NCI-H510A treated with DMSO at 0.1 percent for 48 hours (cell line): ENCODE measurements at places on chromosomes 12 and 14.

GRCh38 chr14:94381149-94382030 lies 7.0 kb downstream of the SERPINA1 start:
- DNase-seq: no peak

GRCh38 chr14:92400579-92401444 lies 77.8 kb downstream of the SLC24A4 start:
- no peak for DNase-seq

DNA sequence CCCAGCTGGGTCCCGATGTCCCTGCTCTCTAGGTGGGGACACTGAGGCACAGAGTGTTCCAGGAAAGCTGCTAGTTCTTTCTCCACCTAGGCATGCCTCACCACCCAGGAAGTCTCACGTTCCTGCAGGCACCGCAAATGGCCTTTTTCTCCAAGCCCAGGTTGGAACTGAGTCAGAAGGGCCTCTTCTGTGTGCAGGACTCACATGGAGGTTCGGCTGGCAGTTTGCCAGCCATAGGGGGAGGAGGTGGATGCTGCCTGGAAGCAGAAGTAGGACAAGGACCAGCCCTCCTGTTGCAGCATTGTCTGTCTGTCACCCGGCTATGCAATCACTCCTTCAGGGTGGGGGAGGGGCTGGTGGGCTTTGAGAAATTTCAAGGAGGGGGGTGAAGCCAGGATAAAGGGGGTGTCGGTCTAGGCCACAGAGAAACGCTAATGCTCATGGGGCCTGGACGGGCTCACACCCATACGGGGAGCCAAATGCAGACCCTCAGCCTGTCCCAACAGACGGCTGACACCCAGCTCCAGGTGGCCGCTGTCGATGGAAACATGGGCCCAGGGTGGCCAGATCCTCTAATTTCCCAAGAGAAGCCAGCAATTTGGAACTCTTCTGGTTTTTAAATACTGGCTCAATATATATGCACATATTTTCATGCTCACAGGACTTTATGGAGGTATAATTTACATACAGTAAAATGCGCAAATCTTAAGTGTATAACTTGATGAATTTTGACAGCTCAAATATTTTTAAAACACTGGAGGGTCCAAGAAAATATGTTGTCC lies 120.5 kb downstream of the PHETA1 start:
- DNase-seq: no peak

DNA sequence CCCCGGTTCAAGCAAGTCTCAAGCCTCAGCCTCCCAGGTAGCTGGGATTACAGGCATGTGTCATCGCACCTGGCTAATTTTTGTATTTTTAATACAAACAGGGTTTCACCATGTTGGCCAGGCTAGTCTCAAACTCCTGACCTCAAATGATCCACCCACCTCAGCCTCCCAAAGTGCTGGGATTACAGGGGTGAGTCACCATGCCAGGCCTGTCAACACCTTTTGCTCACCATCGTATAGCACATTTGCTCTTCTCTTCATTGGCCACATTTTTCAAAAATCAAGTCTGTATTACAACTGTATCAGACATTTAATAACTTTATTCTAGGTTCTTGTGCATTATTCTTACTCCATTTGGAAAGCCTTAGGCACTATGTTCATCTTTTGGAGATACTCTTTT lies 50.3 kb downstream of the BCAT1 start:
- DNase-seq: no peak

DNA sequence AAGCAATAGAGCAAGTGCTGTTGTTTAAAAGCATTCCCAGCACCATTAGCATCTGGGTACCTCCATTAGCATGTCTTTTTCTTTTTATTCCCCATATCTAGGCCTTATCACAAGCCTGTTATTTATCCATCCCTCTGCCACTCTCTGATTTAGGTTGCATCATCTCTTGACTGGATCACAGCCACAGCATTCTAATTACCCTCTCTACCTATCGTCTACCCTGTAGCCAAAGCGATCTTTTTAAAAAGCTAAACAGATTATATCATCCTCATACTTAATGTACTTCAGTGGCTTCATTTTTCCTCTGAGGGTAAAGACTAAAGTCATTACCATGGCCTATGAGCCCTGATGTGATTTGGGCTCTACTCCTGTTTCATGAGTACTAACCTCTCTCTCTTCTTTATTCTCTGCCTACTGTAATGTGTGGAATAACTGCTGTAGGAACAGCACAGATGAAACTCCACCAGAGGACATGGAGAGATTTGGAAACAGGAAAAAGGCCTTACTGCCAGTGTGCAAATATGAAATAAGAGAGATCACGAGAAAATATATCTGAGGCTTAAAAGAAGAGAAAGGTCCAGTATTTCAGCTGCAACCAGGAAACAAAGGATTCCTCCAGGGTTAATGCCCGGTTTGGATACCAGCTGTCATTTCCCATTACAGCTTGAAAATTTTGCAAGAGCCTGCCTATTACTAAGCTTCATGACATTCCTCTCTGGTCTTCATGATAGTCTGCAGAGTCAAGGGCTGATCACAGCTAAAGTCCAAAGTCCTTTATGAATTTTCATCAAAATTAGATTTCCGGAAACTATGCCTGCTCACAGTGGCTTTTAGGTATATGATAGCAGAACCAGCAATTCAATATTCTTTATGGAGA lies 422.5 kb upstream of the PDE3A start:
- DNase-seq: peak; percentile 31

DNA sequence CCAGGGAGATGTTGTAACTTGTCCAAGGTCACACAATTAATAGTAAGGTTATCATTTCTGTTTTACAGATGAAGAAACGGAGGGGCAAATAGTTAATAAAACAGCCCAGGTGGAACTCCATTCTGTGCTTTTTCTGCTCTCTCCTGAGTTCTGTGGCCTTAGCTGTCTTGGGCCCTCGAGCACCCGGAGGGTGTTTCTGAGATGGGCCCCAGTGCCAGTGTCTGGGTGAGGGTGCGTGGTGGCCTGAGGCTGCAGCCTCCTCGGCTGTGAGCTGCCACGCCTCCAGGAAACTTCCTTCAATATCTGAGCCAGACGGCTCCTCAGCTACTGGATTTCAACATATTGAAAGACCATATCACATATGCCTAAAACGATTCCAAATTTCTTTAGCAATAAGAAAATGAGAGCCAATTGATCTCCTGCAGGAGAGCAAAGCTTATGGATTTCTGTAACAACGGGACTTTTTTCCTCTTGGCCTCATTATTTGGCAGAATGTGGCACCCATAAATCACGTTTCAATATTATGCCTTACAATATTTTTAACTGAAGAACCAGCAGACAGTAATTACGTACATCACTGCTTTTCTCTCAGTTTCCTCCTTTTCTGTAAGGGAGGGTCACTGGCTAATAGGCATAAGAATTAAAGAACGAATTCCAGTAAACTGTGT lies 74.8 kb upstream of the DICER1 start:
- DNase-seq: no peak

- DNase-seq: no peak
Observed at GRCh38 chr14:32307881-32308582, 21.1 kb upstream of the AKAP6 start.

DNA sequence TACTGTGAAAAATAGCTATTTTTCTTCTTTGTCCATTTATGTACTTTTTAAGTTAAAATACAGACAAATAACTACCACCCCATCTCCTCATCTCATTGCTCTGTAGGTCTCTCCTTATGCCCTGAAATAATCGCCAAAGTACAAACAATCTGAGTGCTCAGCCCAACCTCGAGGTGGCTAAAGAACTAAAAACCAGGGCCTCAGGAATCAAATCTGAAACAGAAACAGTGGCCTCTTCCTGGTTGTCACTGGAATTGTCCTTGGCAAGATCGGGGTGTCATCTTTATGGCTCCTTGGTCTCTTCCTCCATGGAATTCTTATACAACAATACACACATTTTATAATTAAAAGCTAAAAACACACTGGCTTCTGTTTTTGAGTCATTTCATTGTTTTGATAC lies 182.4 kb downstream of the ASCL1 start:
- no peak for DNase-seq

DNA sequence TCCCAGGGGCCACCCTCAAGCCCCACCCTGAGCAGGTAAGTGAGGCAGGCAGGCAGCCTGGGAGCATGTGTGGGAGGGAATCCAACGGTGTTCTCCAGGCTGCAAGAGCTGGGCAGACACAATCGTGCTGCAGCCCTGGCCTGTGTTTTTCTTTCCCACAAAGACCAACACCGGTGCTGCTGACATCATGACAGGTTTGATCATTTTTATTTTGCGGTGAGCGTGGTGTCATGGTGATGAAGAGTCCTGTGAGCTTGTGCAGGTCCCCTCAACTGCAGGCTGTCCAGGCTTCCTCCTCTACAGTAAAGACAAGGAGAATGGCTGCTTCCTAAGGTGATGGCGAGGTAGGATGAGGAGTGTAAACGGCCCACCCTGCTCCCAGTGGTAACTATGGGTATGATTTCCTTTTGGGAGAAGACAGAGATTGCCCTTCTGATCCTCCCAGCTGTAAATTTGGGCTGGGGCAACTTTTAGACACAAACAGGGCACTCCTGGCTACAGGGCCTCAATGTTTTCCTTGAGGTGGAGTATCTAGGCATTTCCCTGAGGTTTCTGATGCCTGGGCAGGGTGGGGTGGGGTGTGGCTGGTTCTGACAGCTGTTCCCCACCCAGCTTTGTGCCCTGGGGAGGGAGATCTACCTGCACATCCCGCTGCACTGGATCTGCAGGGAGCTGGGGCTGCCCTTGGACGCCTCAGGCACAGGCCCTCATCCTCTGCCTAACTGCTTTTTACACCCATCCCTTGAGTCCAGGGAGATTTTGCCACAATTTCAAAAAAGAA lies 109.1 kb downstream of the VCPKMT start:
- DNase-seq: no peak

- DNase-seq: no peak
Observed at GRCh38 chr14:105247715-105248367, 492 bp upstream of the BTBD6 start.

DNA sequence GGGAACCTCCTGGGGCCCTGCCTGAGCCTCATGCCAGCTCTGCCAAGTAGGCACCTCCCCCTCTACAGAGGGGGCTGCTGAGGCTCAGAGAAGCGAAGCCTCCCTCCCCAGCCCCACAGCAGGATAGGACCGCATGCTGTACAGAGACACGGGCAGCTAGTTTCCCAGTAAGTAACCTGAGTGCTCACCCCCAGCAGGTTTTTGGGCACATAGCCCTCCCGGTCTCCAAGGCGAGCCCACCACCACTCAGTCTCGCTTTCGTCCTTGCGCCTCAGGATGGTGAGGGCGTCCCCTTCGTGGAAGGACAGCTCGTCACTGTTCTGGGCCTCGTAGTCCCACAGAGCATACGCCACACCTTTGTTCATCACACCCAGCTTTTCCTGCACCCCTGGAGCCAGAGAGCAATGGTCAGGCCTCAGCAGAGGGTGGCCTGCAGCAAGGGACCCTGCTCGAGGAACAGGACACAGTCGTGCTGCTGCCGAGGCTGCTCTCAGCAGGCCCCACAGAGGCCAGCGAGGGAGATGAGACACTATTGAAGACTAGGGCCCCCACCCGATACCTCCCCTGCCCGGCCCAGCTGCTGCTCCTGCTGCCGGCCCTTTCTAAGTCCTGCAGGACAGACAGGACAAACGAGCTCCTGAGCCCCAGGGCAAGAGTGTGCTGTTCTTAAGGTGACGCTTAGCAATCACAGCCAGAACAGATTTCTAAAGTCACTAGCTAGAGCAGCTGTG lies 20.4 kb downstream of the ZFYVE21 start:
- DNase-seq: no peak
